ENCODE measurements at places on chromosomes 5 and 9. TPM values are rescaled to one million over a fixed set of nuclear protein-coding genes. Genes with fewer than 3 reads are reported as not detected.

- no peak for DNase-seq
Measured at GRCh38 chr5:87435144-87435694, 22.5 kb upstream of the CCNH start.

- no peak for DNase-seq
Measured at GRCh38 chr5:59559847-59560246, 333.7 kb downstream of the PDE4D start.

DNA sequence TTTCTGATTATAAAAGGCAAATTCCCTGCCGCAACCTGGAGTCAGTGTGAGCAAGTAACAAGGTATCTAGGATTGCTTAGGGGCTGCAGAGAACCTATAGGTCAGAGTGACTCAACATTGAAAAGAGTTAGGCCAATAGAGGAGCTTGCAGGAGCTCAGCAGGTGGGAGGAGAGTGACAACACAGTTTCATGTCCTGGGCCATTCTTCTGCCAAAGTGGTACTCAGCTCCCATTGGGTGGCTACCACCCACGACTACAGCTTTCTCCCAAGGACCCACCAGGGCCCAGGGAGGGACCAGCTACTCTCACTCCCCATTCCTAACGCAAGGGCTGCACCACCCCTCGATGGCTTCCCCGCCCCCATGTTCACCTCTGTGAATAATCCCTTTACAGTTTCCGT lies 86.7 kb upstream of the SPATA31C2 start:
- no peak for DNase-seq

DNA sequence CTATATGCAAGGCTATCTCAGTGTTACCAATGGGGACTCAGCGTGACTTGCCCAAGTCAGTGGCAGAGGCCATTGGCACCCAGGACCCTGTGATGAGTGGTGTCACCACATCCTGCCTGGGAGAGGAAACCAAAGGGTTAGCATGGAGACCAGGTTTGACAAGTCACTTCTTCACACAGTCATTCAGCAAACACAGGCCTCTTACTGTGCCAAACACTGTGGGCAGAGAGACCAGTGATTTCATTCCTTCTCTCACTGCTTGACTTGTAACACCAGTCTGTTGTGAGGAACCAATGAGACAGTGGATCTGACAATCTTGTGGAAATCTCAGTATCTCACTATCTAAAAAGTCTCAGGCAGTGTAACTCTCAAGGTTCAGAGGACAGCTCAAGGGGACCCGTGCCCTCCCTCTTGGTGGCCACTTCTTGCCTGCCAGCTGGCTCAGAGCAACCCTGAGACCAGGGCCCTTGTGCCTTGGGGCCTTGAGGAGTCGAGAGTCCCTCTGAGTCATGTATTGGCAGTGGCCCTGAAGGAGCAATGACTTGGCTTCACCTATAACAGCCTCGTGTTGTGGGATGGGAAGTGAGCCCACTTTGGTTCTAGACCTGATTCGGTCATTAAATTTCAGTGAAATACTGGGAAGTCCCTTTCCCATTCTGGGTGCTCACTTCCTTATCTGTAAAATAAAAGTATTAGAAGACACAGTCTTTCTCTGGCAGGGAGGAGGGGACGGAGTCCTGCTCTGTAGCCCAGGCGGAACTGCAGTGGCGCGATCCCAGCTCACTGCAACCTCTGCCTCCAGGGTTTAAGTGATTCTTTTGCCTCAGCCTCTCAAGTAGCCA lies 1.6 kb downstream of the FABP6 start:
- peak; percentile 84 for DNase-seq

DNA sequence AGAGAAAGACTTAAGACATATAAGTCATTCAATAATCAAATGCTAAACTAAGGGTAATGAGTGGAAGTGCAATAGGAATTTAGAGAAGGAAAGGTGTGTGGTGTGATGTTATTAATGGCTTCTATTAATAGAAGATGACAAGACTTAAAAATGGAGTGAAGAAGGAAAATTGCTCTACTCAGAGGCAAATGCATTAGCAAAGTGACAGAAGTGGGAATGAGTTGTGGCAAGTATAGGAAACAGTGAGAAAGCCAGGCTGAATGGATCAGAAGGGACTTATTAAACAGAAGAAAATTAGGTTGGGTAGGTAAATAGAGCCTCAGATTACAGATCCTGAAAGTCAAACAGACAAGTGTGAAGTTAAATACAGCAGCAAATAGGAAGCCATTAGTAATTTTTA lies 5.7 kb downstream of the SKIC3 start:
- DNase-seq, result no peak

- DNase-seq, result no peak
Measured at GRCh38 chr5:27450607-27451006, 412.2 kb upstream of the CDH9 start.

DNA sequence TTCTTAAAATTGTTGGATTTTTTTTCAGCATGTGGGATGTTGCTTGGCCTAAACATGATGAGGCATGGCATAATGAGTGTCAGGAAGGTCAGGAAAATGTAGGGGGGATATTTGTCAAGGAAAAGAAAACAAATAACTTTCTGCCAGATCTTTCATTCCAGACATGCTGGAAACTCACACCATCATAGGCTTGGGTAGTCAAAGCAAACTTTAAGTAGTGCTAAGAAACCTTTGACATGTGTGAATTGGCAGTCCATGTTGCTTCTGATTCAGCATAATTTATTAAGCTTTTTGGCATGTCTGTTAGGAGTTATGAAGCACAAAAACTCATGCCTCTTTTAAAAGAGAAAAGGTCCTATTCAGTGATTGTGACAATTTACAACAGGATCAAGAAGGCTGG lies 61.3 kb upstream of the MTAP start:
- peak; percentile 70 for DNase-seq

DNA sequence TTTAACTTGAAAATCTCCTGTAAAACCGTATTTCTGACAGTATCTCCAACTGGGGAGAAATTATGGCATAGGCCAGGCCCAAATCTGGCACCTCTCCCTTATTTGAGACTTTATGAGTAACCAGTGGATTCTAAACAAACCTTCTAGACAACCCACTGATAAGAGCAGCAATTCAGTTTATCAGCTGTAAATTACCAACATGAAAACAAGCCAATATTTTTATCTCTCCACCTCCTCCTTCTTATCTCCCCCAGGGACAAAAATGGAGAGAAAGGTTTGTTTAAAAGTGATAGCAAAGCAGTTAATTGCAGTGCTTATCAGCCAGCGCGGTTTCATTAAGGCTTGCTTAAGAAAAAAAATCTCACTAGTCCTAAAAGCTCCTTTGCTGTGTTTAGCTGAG lies 53.8 kb downstream of the KCNV2 start:
- peak; percentile 55 for DNase-seq

- DNase-seq, result peak; percentile 59
Measured at GRCh38 chr9:14616188-14616982, 76.8 kb downstream of the ZDHHC21 start.

DNA sequence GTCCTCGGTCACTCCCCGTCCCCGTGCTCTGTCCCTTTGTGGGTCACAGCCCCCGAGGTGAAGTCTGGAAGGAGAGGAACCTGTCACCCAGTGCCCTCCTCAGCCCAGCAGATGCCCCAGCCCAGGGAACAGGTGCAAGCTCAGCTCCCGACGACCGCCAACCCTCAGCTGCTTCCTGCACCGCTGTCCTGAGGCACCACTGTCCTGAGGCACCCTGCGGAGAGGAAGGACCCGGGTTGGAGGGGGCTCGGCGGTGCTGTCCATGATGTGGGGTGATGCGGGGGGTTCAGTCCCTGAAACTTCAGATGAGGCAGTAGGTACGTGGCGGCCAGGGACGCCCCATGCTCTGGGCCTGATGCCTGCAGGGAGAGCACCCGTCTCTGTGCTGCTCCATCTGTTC lies 81.4 kb downstream of the COL5A1 start:
- no peak for DNase-seq

DNA sequence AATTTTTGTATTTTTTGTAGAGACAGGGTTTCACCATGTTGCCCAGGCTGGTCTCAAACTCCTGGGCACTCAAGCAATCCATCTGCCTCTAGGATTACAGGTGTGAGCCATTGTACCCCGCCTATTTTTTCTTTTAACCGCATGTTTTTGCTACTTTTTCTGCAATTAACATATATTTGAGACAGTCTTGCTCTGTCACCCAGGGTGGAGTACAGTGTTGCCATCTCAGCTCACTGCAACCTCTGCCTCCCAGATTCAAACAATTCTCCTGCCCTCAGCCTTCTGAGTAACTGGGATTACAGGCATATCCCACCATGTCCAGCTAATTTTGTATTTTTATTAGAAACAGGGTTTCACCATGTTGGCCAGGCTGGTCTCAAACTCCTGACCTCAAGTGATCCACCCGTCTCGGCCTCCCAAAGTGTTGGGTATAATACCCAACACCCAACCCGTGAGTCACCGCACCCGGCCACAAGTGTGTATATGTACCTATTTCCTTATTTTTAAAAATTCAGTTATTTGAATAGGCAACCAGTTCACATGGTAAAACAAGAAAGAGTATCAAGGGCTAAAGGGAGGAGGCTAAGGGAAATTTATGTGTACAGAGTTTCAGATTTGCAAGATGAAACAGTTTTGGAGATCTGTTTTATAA lies 13.3 kb downstream of the PHAX start:
- no peak for DNase-seq

GRCh38 chr9:129148463-129149204 lies 29.4 kb downstream of the IER5L start:
- no peak for DNase-seq

- DNase-seq, result peak; percentile 82
Measured at GRCh38 chr5:176614805-176615478, 5.0 kb upstream of the GPRIN1 start.

DNA sequence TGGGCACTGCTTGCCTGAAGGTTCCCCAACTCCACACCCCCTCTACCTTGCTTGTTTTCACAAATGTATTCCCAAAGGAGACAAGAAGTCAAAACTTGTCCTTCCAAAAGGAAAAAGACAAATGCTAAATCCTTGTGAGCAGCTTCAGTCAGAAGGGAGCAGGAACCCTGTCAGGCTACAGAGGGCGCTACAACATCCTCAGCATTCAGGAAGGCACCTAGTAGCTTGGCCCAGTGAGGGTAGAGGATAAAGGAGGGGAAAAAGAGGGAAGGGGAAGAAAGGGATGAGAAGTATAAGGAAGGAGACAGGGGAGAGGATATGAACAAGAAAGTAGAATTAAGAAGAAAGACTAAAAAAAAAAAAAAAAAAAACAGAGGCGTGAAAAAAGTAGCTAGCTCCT lies 97.5 kb downstream of the MLLT3 start:
- DNase-seq, result no peak

- DNase-seq, result no peak
Measured at GRCh38 chr9:111349766-111350165, 19.7 kb upstream of the OR2K2 start.

DNA sequence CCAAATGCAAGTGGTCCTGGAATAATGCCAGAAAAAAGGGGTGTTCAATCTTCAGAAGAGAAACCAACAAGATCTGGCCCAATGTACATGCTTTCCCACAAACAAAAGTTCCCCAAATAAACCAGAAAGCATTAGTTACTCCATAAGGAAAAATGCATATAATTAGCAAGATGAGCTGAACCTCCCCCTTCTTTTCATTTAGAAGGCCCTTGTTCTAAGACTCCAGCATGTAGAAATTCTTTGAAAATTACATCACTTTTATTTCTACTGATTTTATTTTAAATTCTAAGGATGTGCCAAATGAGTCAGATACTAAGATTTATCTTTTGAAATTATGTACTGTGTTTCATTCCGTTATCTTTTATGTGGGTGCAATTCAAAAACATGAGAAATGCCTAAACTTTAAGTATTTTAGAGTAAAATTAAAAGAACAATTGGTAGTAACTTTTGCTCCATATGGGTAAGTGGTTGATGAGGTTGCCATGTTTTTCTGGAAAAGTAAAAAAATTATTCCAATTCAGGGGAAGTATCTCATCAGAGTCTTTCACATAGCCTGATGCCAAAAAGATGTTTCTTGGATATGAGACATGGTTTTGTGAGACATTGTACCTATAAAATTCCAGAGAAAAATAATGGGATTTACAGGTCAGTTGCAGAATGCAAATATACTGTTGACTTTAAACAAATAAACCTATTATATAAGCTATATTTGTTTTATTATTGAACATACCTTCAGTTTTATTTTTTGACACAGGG lies 106.5 kb upstream of the CCDC112 start:
- DNase-seq, result peak; percentile 73

DNA sequence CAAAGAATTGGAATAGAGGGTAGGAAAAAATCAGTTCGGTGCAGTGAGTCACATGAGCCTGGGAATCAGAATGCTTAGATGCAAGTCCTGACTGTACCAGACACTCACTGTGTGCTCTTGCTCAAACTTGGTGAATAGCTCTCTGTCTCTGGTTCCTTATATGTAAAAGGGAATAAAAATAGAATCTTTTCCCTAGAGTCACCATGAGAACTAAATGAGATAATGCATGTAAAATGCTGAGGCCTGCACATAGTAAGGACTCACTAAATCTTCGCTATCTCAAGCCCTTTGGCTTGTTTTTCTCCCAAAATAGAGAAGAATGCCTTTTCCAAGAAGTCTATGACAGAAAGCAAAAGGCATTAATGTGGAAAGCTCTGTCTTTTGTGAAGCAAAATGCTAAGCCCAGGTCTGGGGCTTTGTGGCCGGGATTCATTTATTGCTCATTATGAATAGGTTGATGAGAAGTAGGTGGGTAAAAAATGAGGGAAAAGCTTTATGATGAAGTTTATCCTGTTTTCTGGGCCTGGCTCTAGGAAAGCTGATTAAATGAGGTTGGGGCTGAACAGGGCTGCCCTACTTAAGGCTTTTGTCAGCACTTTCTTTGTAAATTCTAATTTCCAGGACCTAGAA lies 483.3 kb downstream of the DMAC1 start:
- peak; percentile 59 for DNase-seq

GRCh38 chr5:143057580-143057999 lies 287.4 kb downstream of the ARHGAP26 start:
- peak; percentile 50 for DNase-seq

DNA sequence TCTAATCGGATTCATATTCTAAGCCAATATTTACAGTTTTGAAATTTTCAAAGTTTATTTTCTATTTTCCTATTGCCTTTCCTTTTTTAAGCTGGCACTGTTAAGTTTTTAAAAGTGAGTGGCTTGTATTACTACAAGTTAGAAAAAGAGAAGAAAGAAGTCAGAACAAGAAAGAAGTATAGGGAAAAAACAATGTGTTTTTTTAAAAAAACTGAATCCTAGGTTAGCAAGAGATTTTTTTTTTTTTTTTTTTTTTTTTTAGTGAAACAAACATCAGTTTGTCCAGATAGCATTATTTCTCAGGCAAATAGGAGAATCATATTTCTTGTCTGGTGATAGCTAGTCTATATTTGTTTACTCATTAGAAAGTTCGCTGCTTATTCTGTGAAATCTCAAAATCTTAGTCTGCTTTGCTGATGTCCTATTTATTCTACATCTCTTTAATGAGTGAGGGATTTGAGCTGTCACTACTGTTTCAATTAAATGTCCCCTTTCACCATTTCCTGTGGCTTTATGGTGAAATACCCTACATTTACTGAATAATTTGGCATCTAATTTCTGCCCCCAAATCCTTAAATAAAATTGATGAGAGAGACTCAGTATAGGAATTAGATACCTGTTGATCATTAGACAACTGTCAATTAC lies 19.1 kb upstream of the LMNB1 start:
- DNase-seq, result no peak

- DNase-seq, result no peak
Measured at GRCh38 chr9:79250806-79251205, 321.0 kb upstream of the TLE4 start.

- no peak for DNase-seq
Measured at GRCh38 chr5:43113546-43113945, 7.2 kb upstream of the ZNF131 start.

Gene CMBL
- 14.4 TPM for total RNA-seq

Gene ZCCHC10
- total RNA-seq, result 12.3 TPM

Gene UNC5A
- not detected for total RNA-seq
